ENCODE measurements at places on chromosomes 7 and 10. TPM values are rescaled to one million over a fixed set of nuclear protein-coding genes. Genes with fewer than 3 reads are reported as not detected.

Gene PNLIPRP2
- total RNA-seq, result not detected

Gene C10orf67
- 2.0 TPM for total RNA-seq

Gene GJD4
- 0.47 TPM for total RNA-seq

Gene ACTL6B
- total RNA-seq, result 45.9 TPM

Gene FBXL13
- 4.8 TPM for total RNA-seq

Gene HYAL4
- not detected for total RNA-seq

Gene FGFBP3
- total RNA-seq, result 7.5 TPM

Gene C10orf105
- total RNA-seq, result 2.9 TPM

Gene PAPOLB
- 0.62 TPM for total RNA-seq

Gene GPNMB
- total RNA-seq, result 24.2 TPM

DNA sequence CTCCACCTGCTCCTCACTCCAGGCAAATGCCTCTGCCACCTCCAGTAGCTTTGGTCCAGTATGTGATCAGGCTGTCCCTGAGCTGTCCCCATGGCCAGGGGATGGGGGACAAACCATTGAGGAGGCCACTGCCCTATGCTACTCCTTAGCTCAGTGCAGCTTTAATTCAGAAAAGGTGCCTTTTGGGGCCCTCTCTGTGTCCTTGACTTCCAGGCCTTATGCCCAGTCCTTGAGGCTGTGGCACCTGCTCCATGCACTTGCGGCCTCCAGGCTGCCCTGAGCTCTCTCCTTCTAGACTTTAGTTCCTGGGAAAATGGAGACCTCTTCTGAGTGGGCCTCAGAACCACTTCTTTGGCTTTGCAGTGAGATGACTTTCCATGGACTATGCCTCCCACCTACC is 650.8 kb upstream of the CELF2 start:
- no peak for DNase-seq

DNA sequence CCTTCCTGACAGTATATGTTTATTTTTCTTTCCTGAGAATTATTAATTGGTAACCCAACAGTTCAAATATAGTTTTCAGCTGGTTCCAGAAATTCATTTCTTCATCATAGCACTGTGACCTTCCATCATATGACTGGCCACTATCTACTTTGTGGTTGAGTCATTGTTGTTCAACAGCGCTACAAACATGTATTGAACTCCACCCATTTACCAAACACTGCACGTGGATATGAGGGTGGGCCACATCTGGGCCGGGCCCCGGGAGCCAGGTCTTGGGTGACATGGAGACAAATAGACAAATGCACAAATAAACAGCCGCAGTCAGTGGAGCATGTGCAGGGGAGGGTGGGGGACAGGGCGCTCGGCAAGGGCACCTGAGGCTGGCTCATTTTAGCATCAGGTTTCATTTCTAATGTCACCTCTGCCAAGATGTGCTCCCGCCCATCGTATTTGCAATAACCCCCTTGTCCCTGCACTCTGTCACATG is 24.0 kb upstream of the EEPD1 start:
- no peak for DNase-seq

GRCh38 chr10:29923416-29923965 is 135.9 kb downstream of the JCAD start:
- no peak for DNase-seq

- DNase-seq, result no peak
Observed at GRCh38 chr10:71801361-71801760, 28.0 kb upstream of the VSIR start.

DNA sequence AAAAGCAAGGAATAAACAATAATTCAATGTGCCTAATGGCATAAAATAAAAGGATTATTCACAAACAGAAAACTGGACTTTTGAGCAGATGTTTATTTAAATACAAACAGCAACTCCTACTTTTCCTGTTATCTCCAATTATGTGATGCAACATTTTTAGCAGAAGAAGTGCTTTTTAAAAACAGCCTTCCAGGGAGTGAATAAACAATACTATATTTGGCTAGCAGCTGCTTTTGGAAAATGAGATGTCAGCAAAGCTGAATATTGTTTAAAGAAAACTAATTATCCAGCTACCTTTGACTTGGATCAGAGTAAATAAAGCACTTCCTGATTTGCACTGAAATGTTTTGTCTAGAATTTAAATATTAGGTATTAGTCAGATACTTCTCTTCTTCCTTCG is 23.2 kb downstream of the CDK1 start:
- DNase-seq, result no peak

- no peak for DNase-seq
Observed at GRCh38 chr7:13912715-13913278, 76.7 kb downstream of the ETV1 start.

DNA sequence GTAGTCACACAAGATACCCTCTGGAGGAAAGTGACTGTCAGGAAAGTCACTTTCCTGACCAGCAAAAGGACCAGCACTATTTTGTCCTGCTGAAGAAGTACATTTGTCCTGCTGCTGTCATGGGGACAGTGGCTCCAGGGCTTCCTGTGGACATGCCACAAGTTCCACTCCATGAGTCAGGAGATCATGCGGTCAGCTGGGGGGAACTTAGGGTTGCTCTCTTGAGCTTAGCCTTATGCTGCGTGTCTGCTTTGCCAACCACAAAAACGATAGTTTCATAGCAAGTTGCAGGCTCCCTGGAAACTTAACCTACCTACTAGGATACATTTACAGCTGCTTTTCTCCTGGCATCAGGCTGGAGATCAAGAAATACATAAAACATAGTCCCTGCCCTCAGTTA is 19.8 kb upstream of the ALOX5 start:
- no peak for DNase-seq
